ENCODE measurements at places on chromosomes 12 and 14. TPM values are rescaled to one million over a fixed set of nuclear protein-coding genes. Genes with fewer than 3 reads are reported as not detected.

DNA sequence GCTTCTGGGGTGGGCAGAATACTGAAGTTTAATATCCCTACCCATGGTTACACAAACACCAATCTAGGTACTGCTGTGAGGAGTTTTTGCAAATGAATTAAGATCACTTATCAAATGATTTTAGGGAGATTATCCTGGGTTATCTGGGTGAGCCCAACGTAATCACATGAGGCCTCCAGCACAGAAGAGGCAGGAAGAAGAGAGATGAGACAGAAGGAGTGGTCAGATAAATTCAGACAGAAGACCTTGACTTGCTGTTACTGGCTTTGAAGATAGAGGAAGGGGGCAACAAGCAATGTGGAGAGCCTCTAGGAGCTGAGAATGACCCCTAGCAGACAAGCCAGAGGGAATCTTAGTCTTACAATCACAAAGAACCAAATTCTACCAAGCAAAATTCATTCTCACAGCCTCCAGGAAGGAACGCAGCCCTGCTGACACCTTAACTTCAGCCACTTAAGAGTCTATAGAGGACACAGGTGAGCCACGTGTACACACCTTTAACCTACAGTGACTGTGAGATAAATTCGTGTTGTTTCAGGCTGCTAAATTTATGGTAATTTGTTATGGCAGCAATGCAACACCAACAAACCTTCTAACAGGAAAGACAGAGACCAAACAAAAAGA, 49.4 kb downstream of the FERMT2 start:
- no peak for DNase-seq
- H3K27me3 ChIP-seq: peaks cover 3% of the 10 kb centered on the region
- H3K4me3 ChIP-seq: no peak overlapping the region
- H3K36me3 ChIP-seq: no peaks in the 10 kb centered on the region

GRCh38 chr12:106247674-106248311, at the start of gene CKAP4:
Gene CKAP4, minus strand, starts transcription at chr12:106248020. Its CDS starts 169 bp downstream, at chr12:106247851.
- peak within 1 kb of the TSS; percentile 71 for H3K4me3 ChIP-seq
- peak; percentile 33 for DNase-seq
- H3K4me1 ChIP-seq: peaks cover 11% of the 10 kb centered on the region
- no peaks in the 10 kb centered on the region for H3K36me3 ChIP-seq
- H3K27me3 ChIP-seq: peaks cover 16% of the 10 kb centered on the region

- peaks cover 31% of the 10 kb centered on the region for H3K4me1 ChIP-seq
- H3K36me3 ChIP-seq: peaks cover 14% of the 10 kb centered on the region
- no peaks in the 10 kb centered on the region for H3K27me3 ChIP-seq
- peak overlapping the region; percentile 24 for H3K4me3 ChIP-seq
These were observed 2.7 kb upstream of the ABCD2 start for GRCh38 chr12:39622306-39622705.

Gene LRRC43
- 0.38 TPM for total RNA-seq

Gene OTX2
- total RNA-seq: not detected

Gene KLRK1
- total RNA-seq: 0.93 TPM

Gene TAOK3
- 65.5 TPM for total RNA-seq

Gene SLCO1C1
- not detected for total RNA-seq
